ENCODE measurements at places on chromosomes 2 and 18.

DNA sequence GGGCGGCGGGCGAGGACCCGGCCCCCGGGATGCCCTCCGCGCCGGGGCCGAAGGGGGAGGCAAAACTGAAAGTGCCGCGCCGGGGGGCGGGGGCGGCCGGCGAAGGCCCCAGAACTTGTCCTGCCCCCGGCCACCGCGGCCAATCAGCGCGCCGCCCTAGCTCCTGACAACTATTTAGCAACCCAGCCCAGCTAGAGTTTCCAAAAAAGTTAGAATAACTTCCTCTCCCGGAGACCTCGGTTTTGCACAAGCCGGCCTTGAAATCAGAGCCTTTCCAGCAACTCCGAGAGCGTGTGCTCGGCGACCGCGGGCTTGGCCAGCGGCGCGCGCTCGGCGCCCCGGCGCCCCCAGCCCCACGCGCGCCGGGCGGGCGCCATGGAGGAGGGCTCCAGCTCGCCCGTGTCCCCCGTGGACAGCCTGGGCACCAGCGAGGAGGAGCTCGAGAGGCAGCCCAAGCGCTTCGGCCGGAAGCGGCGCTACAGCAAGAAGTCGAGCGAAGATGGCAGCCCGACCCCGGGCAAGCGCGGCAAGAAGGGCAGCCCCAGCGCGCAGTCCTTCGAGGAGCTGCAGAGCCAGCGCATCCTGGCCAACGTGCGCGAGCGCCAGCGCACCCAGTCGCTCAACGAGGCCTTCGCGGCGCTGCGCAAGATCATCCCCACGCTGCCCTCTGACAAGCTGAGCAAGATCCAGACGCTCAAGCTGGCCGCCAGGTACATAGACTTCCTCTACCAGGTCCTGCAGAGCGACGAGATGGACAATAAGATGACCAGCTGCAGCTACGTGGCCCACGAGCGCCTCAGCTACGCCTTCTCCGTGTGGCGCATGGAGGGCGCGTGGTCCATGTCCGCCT, at the start of gene TWIST2:
Gene TWIST2, plus strand, starts transcription at position 245 of the 850 bp plus-strand sequence. Its CDS starts 131 bp downstream, at position 376.
- peaks cover 6% of the 10 kb centered on the region for H3K4me1 ChIP-seq
- no peaks in the 10 kb centered on the region for H3K36me3 ChIP-seq
- H3K4me3 ChIP-seq, result peak within 1 kb of the TSS; percentile 48
- H3K27ac ChIP-seq, result no peak within 1 kb of the TSS
- H3K27me3 ChIP-seq, result peaks cover 75% of the 10 kb centered on the region
- DNase-seq, result no peak

- no peaks in the 10 kb centered on the region for H3K36me3 ChIP-seq
- no peak overlapping the region for H3K27ac ChIP-seq
- no peaks in the 10 kb centered on the region for H3K4me1 ChIP-seq
- no peak overlapping the region for H3K4me3 ChIP-seq
- DNase-seq, result no peak
Observed at GRCh38 chr2:236626391-236627150, 56.9 kb downstream of the ACKR3 start.

- peaks cover 12% of the 10 kb centered on the region for H3K27me3 ChIP-seq
- no peaks in the 10 kb centered on the region for H3K36me3 ChIP-seq
- H3K4me3 ChIP-seq, result no peak overlapping the region
- H3K4me1 ChIP-seq, result peaks cover 6% of the 10 kb centered on the region
- H3K27ac ChIP-seq, result no peak overlapping the region
Observed at GRCh38 chr2:96489261-96489660, 15.9 kb downstream of the NEURL3 start.

GRCh38 chr2:181546086-181546485, 88.9 kb downstream of the ITGA4 start:
- H3K4me1 ChIP-seq, result peaks cover 3% of the 10 kb centered on the region

- H3K4me1 ChIP-seq, result peaks cover 21% of the 10 kb centered on the region
- peaks cover 17% of the 10 kb centered on the region for H3K36me3 ChIP-seq
- peak overlapping the region; percentile 100 for H3K4me3 ChIP-seq
- H3K27me3 ChIP-seq, result peaks cover 3% of the 10 kb centered on the region
- H3K27ac ChIP-seq, result peak overlapping the region; percentile 99
Observed at GRCh38 chr2:96306370-96306769, 1.0 kb upstream of the SNRNP200 start.

- H3K4me1 ChIP-seq, result peaks cover 57% of the 10 kb centered on the region
- H3K27me3 ChIP-seq, result no peaks in the 10 kb centered on the region
- no peak overlapping the region for H3K27ac ChIP-seq
- H3K4me3 ChIP-seq, result no peak overlapping the region
- H3K36me3 ChIP-seq, result peaks cover 11% of the 10 kb centered on the region
Observed at GRCh38 chr2:237736783-237737182, 61.8 kb upstream of the RBM44 start.

DNA sequence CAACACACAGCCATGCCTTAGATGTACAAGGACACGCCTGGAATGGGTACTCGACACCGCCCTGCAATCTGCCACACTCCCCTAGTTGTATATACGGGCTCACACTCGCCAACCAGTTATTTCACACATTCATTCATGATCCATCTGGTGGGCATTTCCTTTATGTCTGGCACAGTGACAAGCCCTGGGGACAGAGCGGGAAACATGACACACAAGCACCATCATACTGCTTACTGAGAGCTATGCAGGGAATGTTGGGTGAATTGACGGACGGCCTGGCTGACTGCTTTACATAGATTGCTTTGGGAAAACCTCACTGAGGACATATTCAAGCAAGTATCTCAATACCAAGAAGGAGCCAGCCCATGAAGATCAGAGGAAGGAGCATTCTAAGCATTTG, 448.0 kb upstream of the SPRED2 start:
- no peak for DNase-seq
- no peak overlapping the region for H3K4me3 ChIP-seq
- H3K27ac ChIP-seq, result no peak overlapping the region
- no peaks in the 10 kb centered on the region for H3K36me3 ChIP-seq
- H3K27me3 ChIP-seq, result no peaks in the 10 kb centered on the region
- H3K4me1 ChIP-seq, result peaks cover 11% of the 10 kb centered on the region

DNA sequence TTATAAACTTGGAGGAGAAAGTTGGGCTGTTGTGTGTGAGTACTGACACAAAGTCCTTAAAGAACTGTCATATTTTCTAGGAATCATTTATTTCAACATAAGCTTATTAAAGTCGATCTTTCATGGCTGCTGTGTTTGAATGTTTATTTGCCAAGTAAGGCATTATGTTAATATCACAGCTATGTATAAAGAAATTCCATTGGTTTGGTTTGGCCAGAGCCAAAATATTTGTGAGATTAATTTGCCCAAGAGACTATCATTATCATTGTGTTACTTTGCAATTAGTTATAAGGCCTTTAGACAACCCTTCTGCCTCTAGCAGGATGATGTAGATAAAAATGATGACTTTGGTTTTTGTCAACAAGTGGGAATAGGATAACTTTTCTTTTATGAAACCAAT, 240.6 kb upstream of the NT5C1B start:
- H3K27me3 ChIP-seq, result peaks cover 2% of the 10 kb centered on the region
- H3K4me1 ChIP-seq, result peaks cover 56% of the 10 kb centered on the region
- peak overlapping the region; percentile 74 for H3K27ac ChIP-seq
- no peak overlapping the region for H3K4me3 ChIP-seq

DNA sequence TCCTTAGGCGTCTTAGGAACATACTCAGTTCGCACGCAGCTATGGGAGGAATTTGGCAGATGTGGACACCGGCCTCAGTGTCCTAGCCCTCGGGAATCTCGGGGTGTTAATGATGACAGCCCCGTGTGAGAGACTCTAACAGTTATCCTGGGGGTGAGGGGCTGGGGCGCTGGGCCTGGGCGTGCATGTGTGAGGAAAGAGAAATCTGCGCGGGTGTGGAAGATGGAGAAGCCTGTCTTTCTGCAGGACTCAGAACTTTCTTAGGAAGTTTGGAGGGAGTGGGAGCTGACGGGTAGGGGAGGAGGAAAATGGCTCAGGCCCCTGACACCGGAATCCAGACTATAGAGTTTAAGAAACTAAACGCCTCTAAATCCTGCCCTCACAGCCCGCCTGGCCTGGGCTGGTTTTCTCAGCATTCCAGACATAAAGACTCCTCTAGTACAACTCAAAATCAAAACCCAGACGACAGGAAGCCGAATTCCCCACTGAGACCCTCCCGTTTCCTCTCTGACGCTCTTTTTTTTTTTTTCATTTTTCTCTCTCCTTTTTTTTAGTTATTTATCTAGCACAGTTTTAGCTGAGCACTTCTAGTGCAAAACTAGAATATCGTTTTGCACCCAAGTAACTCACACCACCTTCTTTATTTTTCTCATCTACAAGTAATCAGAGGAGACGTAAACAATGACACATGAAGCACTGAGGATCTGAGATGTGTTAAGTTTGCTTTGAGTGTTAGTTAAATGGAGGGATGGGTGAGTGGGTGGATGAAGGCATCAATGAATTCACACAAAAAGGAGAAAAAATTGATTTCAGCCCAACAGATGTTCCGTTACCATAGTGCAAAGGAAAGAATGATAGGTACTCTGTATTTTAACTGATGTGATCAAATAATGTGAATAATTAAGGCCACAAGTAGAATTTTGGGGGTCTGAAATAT, 1.2 kb upstream of the HAAO start:
- H3K36me3 ChIP-seq, result peaks cover 2% of the 10 kb centered on the region
- DNase-seq, result no peak
- peaks cover 21% of the 10 kb centered on the region for H3K4me1 ChIP-seq
- H3K27ac ChIP-seq, result peak overlapping the region; percentile 78
- H3K27me3 ChIP-seq, result peaks cover 3% of the 10 kb centered on the region
- H3K4me3 ChIP-seq, result peak overlapping the region; percentile 68

GRCh38 chr2:204492417-204492816, 52.9 kb upstream of the PARD3B start:
- peaks cover 20% of the 10 kb centered on the region for H3K4me1 ChIP-seq
- DNase-seq, result no peak
- H3K36me3 ChIP-seq, result no peaks in the 10 kb centered on the region
- no peak overlapping the region for H3K4me3 ChIP-seq

GRCh38 chr2:228066126-228066798, 115.2 kb downstream of the SPHKAP start:
- no peaks in the 10 kb centered on the region for H3K27me3 ChIP-seq
- H3K4me3 ChIP-seq, result no peak overlapping the region
- DNase-seq, result no peak

- H3K4me1 ChIP-seq, result peaks cover 37% of the 10 kb centered on the region
- H3K4me3 ChIP-seq, result no peak overlapping the region
- no peak overlapping the region for H3K27ac ChIP-seq
Observed at GRCh38 chr2:145802133-145802532, 1282.2 kb upstream of the ZEB2 start.

DNA sequence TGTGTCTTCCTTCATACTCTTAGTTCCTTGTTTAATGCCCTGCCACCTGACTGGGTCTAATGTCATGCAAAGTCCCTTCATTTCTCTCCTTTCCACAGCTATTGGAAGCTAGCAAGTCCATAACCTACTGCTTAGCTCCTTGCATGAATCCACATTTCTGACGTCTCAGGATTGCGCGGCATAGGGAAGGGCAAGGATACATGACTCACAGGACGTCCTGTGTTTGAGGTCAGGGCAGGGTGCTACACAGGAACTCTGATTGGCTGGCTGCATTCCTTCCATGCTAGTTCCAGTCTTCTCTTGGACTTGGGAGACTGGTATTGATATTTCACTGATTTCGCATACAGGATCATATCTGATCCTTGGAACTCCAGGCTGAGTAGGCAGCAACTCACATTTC, 137.9 kb downstream of the CDH2 start:
- H3K4me1 ChIP-seq, result peaks cover 22% of the 10 kb centered on the region
- no peak overlapping the region for H3K4me3 ChIP-seq
- DNase-seq, result no peak
- no peaks in the 10 kb centered on the region for H3K27me3 ChIP-seq
- peak overlapping the region; percentile 25 for H3K27ac ChIP-seq
- no peaks in the 10 kb centered on the region for H3K36me3 ChIP-seq

- peaks cover 1% of the 10 kb centered on the region for H3K4me1 ChIP-seq
- no peaks in the 10 kb centered on the region for H3K27me3 ChIP-seq
- DNase-seq, result peak; percentile 16
- H3K4me3 ChIP-seq, result peak overlapping the region; percentile 16
- peak overlapping the region; percentile 43 for H3K27ac ChIP-seq
Observed at GRCh38 chr2:69177785-69178636, 165.0 kb downstream of the ANTXR1 start.

DNA sequence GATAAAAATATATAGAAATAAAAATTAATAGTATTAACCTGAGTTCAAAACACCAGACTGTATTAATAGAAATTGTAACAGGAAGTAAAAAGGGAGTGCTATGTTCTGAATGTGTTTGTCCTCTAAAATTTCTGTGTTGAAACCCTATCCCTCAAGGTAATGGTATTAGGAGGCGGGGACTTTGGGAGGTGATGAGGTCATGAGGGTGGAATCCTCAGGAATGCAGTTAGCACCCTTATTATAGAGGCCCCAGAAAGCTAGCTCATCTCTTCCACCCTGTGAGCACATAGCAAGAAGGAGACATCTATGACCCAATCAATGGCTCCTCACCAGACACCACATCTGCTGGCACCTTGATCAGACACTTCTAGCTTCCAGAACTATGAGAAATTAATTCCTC, 124.5 kb downstream of the CMPK2 start:
- peaks cover 14% of the 10 kb centered on the region for H3K4me1 ChIP-seq
- H3K27ac ChIP-seq, result no peak overlapping the region
- H3K4me3 ChIP-seq, result no peak overlapping the region

GRCh38 chr2:121288454-121289231, 3.6 kb upstream of the TFCP2L1 start:
- H3K27ac ChIP-seq, result no peak overlapping the region
- no peak for DNase-seq
- H3K4me1 ChIP-seq, result no peaks in the 10 kb centered on the region
- H3K36me3 ChIP-seq, result no peaks in the 10 kb centered on the region
- no peak overlapping the region for H3K4me3 ChIP-seq

DNA sequence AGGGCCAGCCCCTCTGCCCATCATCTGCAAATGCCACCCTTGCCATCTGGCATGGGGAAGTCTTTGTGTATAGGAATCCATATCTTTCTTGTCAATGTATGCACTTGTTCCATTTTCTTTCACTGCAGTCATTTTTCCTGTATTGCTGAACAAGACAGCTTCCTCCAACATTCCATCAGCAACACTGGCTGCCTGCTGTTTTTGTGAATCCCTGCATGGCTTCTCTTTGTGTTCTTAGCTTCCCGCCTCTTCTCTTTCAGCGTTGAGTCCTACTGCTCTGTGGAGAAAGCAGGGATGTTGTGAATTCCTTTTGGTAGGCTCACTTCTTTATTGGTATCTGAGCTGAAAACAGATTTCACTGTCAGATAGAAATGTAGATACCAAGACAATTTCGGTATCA, 150.0 kb downstream of the LPIN1 start:
- no peaks in the 10 kb centered on the region for H3K36me3 ChIP-seq
- no peak overlapping the region for H3K27ac ChIP-seq
- no peaks in the 10 kb centered on the region for H3K27me3 ChIP-seq
- no peak overlapping the region for H3K4me3 ChIP-seq
- H3K4me1 ChIP-seq, result no peaks in the 10 kb centered on the region

Data from progenitor cell of endocrine pancreas (in vitro differentiated cells).